ENCODE measurements at places on chromosomes 5 and 9. TPM values are rescaled to one million over a fixed set of nuclear protein-coding genes. Genes with fewer than 3 reads are reported as not detected.

The MARVELD2 gene
- total RNA-seq, result 2.0 TPM

The CAMK4 gene
- total RNA-seq, result 31.2 TPM

The TLX3 gene
- total RNA-seq, result not detected

The PELO gene
- total RNA-seq, result 8.8 TPM

The SLC4A9 gene
- total RNA-seq, result 2.6 TPM

The SLC45A2 gene
- not detected for total RNA-seq

The LMAN2 gene
- total RNA-seq, result 116 TPM

The KIF4B gene
- not detected for total RNA-seq

The TMEM245 gene
- 40.8 TPM for total RNA-seq

The CARD6 gene
- 0.33 TPM for total RNA-seq

The PRUNE2 gene
- 0.44 TPM for total RNA-seq

The GPR21 gene
- 4.1 TPM for total RNA-seq

The STPG3 gene
- total RNA-seq, result 1.7 TPM

The AHRR gene
- 1.4 TPM for total RNA-seq

The TNFSF8 gene
- total RNA-seq, result 50.3 TPM

The KIF20A gene
- total RNA-seq, result 76.7 TPM

The FST gene
- total RNA-seq, result 0.57 TPM

The TRPM3 gene
- not detected for total RNA-seq

The CDC25C gene
- total RNA-seq, result 21.1 TPM

The TLE1 gene
- not detected for total RNA-seq

The SPATA31D4 gene
- not detected for total RNA-seq

The STING1 gene
- not detected for total RNA-seq

The C7 gene
- not detected for total RNA-seq

The RNF180 gene
- not detected for total RNA-seq

The GFPT2 gene
- not detected for total RNA-seq

The SLIT3 gene
- total RNA-seq, result not detected

The ECM2 gene
- not detected for total RNA-seq

The PKD2L2 gene
- total RNA-seq, result not detected

The PCDH12 gene
- total RNA-seq, result not detected

The DMRT2 gene
- 22.5 TPM for total RNA-seq

The BHMT gene
- not detected for total RNA-seq

The CAMK2A gene
- not detected for total RNA-seq

The CNTFR gene
- total RNA-seq, result not detected

The NR6A1 gene
- total RNA-seq, result 23.0 TPM

The PDGFRB gene
- not detected for total RNA-seq

The SPINK4 gene
- not detected for total RNA-seq

The GAPT gene
- total RNA-seq, result 9.0 TPM

The ARSI gene
- total RNA-seq, result not detected

The CKMT2 gene
- not detected for total RNA-seq

The OR13F1 gene
- not detected for total RNA-seq

The ARAP3 gene
- not detected for total RNA-seq

The SPINK13 gene
- total RNA-seq, result not detected

The FOXD4L3 gene
- 0.42 TPM for total RNA-seq

The AQP7 gene
- 2.2 TPM for total RNA-seq

The GAS1 gene
- not detected for total RNA-seq

Measured in OCI-LY7 (cell line).